ENCODE measurements at places on chromosomes 13 and 19.

GRCh38 chr13:109782823-109783431, 3.5 kb downstream of the IRS2 start:
- DNase-seq: no peak

GRCh38 chr19:2127758-2128157, 23.6 kb downstream of the AP3D1 start:
- no peak for DNase-seq

DNA sequence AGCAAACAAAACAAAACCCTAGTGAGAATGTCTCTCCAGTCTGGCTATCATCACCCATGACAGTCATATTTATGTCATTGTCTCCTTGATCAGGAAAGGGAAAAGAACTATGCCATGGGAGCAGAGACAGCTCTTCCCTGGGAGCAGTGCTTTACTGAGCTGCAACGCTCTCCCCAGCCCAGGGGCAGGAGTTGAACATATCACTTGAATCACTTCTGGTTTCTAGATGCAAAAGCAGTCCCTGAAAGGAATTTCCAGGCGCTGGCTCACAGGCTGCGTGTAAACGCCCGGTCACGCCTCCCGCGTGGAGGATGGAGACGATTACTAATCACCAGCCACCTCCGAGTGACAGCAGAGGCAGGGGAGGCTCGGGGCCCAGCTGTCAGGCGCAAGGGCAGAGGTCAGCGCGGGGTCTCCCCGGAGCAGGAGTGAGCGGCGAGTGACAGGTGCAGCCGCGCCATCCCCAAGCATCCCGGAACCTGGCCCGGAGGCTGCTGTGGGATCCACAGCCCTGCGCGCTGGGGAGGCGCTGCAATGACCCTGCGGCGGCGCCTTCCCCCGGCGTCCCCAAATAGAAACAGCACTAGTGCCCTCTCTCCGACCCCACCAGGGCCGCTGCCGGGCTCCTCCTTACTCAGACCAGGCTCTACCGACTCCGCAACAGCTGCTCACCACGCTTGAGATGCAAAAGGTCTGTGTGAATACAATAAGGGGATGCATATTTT, 23.5 kb upstream of the DCLK1 start:
- peak; percentile 68 for DNase-seq

DNA sequence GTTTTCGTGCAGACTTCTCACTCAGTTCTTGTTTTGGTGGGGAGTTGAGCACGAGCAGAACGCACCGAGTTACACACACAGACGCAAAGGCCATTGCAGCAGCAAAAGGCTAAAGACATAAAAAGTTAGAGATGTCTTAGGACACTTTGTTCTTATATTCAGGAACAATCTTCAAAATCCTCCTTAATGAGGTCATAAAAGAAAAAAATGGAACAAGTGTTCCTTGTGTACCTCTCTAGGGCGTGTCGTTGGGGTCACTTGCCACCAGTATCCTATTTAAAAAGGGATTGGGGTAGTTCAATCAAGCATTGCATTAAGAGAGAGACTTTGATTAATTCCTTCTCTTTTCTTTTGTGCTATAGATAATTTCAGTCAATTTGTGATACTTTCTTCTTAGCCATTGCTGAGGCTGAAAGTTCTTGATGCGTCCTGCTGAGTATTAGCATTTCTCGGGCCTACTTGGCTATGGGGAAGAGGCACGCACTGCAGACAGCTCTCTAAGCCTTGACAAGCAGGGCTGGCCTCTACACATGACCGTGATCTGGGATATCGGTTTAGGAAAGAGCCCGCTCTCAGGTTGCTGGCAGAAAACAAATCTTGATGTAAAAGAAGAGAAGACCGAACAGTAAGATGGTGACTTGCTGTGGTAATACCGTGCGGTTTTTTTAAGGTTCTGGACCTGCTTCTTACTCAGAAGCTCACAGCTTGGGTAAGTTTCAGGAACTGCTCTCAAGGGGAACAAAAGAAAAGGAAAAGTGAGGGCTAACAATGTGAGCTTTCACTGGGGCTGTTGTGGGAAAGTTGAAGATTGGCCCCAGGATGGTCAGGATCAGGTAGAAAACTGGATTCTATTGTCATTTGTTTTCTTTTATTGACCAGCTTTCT, 223.6 kb downstream of the TM9SF2 start:
- no peak for DNase-seq

- peak; percentile 89 for DNase-seq
Observed at GRCh38 chr19:5287066-5287465, 53.5 kb downstream of the PTPRS start.

DNA sequence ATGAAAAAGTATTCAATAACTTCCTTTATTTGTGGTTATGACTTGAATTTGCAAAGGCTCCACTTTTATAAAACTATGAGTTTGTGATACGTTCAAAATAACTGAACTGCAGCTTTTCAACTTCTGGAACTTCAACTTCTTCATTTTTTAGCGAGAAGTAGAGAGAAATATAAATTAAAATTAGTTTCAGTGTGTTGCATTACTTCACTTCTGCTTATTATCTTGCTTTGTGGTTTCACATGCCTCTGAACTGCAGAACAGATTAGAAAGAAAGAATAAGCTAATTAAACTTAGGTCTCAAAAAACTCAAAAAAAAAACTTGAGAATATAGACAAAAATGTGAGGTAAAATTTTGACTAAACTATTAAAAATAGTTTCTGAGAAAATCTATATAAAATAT, 1073.4 kb downstream of the PCDH17 start:
- no peak for DNase-seq

DNA sequence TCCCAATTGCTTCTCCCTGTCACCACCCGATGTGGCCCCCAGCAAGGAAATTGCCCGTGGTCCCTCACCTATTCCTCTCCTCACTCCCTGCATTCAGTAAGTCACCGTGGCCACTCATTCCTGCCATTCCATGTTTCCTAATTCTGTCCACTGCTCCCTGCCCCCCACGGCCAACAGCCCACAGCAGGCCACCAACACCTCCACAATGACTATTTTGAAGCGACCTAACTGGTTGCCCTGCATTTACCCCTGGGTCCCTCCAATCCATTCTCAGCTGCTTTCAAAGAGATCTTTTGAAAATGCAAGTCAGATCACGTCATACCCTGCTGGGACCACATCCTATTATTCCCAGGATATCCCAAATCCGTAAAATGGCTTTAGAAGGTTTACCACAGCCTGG, 210.4 kb downstream of the DCLK1 start:
- no peak for DNase-seq

DNA sequence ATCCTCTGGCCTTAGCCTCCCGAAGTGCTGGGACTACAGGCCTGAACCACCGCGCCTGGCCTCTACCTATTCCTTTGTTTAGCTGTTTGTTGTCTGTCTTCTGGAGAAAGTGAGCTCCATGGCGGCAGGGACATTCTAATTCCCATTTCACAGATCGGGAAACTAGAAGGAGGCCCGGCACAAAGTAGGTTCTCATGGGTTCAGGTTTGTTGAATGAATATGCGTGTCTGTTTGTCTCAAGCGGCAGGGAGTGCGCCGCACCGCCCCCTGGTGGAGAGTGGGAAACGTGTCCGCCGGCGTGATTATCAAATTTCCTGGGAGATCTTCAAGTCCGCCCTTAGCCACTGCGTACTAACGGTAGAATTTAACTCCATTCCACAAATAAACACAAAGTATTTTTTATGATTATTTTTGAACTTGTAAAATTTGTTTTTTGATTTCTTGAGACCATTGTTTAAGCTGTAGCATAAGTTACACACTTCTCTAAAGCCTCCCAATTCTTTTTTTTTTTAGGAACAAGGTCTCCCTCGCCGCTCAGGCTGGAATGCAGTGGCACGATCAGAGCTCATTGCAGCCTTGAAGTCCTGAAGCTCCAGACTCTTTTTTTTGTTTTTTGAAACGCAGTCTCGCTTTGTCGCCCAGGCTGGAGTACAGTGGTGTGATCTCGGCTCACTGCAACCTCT, 8.9 kb upstream of the CCDC9 start:
- DNase-seq: peak; percentile 96

DNA sequence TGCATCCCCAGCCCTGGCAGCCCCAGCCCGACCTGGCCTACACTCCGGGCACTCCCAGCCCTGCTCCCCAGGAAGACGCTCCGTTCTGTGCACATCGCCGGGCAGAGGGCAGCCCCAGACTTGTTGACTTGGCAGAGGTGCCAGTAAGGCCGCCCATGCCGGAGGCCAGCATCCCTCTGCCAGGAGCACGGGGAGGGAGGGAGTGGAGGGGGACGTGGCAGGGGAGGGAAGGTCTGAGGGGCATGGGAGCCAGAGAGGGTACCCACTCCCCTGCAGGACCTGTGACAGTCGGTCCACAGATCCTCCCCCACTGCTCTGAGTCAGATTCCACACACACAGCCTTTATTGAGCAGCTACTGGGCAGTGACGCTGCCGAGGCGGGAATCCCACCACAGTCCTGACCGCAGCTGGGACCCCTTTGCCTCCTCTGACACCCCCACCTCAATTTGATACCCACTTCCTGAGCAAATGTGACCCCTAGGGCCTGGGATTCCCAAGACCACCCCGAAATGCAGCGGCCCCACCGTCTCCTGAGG, 1.9 kb upstream of the NKPD1 start:
- DNase-seq: peak; percentile 74

GRCh38 chr13:91331047-91331915, 16.2 kb upstream of the MIR17HG start:
- no peak for DNase-seq

DNA sequence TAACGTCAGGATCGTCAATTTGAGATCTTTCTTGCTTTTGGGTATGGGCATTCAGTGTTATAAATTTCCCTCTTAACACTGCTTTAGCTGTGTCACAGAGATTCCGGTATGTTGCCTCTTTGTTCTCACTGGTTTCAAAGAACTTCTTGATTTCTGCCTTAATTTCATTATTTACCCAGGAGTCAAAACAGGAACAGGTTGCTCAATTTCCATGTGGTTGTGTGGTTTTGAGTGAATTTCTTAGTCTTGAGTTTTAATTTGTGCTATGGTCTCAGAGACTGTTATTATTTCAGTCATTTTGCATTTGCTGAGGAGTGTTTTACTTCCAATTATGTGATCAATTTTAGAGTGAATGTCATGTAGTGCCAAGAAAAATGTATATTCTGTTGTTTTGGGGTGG, 153.1 kb downstream of the PCDH17 start:
- no peak for DNase-seq

DNA sequence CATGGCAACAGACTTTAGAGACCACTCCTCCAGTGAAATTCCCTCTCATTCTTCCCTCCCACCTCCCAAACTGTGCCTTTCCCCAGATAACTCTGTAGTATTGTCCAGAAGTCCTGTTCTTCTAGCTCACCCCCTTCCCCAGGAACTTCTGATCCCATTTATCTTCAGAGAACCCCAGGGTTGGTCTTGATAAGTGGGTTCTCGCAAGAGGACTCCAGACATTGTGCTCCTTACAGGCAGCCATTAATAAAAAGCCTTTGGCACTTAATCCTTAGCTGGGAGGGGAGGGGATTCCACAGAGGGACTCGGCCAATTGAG, 1.9 kb downstream of the LTBP4 start:
- DNase-seq: peak; percentile 68

GRCh38 chr19:5200844-5201243, 139.8 kb downstream of the PTPRS start:
- DNase-seq: no peak

GRCh38 chr13:22103046-22104027, 432.5 kb downstream of the FGF9 start:
- DNase-seq: no peak

DNA sequence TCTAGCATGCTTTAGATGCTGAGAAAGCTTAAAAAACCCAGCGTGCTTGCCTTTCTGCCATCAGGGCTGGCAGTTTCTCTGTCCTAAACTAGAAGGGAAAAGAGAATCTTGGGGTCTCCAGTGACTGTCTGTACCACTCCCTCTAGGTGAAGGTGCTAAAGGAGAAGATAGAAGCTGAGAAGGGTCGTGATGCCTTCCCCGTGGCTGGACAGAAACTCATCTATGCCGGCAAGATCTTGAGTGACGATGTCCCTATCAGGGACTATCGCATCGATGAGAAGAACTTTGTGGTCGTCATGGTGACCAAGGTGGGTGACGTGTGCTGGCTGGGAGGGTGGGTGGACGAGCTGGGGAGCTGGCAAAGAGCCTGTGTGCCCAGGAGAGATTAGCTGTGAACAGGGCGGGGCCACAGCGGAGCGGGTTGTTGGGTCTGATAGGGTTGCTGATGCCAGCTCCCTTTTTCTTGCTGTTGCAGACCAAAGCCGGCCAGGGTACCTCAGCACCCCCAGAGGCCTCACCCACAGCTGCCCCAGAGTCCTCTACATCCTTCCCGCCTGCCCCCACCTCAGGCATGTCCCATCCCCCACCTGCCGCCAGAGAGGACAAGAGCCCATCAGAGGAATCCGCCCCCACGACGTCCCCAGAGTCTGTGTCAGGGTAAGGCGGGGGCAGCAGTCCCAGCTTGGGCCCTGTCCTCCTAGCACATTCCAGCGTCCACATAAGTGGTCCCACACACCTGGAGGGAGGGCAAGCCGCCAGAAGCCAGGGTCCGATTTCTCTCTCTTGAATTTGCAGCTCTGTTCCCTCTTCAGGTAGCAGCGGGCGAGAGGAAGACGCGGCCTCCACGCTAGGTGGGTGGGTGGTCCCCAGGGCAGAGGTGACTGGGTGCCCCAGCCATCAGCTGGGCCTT, 2.3 kb downstream of the RAD23A start:
- peak; percentile 75 for DNase-seq

DNA sequence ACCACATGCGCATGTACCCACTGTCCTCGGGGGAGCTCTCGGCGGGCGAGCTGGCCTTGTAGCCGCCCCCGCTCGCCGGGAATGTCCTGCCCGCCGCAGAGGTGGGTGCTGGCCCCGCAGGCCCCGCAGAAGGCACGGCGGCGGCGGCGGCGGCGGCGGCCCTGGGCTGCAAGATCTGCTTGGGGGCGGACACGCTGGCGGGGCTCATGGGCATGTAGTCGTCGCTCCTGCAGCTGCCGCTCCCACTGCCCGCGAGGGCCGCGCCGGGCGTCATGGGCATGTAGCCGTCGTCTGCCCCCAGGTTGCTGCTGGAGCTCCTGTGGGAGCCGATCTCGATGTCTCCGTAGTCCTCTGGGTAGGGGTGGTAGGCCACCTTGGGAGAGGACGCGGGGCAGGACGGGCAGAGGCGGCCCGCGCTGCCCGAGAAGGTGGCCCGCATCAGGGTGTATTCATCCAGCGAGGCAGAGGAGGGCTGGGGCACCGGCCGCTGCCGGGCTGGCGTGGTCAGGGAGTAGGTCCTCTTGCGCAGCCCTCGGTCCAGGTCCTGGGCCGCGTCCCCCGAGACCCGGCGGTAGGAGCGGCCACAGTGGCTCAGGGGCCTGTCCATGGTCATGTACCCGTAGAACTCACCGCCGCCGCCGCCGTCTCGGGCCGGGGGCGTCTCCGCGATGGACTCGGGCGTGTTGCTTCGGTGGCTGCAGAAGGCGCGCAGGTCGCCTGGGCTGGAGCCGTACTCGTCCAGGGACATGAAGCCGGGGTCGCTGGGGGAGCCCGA, 2.4 kb downstream of the IRS2 start:
- DNase-seq: no peak

DNA sequence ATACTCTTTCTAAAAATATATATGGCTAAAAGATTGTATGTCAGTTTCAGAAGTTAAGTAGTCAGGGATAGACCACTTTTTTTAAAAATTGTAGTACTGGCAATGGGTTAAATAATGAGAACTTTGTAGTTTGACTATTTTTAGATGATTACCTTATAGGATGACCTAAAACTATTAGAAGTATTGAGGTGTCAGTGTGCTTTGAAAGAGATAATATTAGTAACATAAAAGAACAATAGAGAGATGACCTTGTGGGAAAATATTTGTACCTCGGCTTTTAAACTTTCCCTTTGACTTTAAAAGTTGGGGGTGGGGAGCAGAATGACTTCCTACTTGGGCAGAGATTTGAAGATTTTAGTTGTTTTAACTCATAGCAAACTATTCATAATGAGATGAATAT, 48.3 kb downstream of the SLAIN1 start:
- no peak for DNase-seq

- peak; percentile 77 for DNase-seq
Observed at GRCh38 chr19:3687774-3688706, 12.2 kb downstream of the PIP5K1C start.

GRCh38 chr13:27791146-27791900, 960 bp upstream of the GSX1 start:
- no peak for DNase-seq

Data from osteoblast (primary cell).